ENCODE measurements at places on chromosomes 6 and 20. TPM values are rescaled to one million over a fixed set of nuclear protein-coding genes. Genes with fewer than 3 reads are reported as not detected.
A peak's percentile ranks its signal among the peaks of the same experiment; 100 is the strongest.

DNA sequence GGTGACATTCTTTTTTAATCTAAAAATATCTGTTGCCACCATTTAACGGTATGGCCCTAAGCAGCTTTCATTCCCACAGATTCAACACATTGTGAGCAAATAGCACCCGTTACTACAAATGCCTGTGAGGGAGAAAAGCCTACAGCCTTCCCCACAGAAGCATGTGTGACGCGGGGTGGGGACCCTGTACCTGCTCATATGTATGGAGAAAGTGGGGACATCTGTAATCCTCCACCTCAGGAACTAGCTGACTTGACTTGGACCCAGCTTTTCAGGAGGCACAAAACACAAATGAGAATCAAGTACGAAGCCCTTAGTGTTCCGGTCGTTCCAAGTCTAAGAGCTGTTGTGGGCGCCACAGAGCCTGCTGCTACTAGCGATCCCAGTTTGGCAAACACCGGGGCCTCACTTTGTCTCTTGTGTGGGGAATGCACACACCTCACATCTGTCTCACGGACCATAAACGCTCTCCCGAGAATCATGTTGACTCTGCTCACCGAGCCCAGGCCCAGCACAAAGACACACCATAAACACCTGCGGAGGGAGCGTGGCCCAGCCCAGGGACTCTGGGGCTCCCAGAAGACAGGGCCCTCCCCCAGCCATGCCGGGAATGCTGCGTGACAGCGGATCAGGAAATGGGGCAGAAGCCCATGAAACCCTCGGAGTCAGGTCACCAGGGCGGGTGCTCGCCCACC, 21.6 kb downstream of the DLL1 start:
- peaks cover 10% of the 10 kb centered on the region for H3K36me3 ChIP-seq
- H3K27ac ChIP-seq, result no peak overlapping the region
- DNase-seq, result no peak
- peaks cover 12% of the 10 kb centered on the region for H3K4me1 ChIP-seq
- no peaks in the 10 kb centered on the region for H3K27me3 ChIP-seq
- H3K4me3 ChIP-seq, result no peak overlapping the region

- no peak for DNase-seq
- H3K27me3 ChIP-seq, result peaks cover 4% of the 10 kb centered on the region
- H3K36me3 ChIP-seq, result peaks cover 22% of the 10 kb centered on the region
Observed at GRCh38 chr6:36683145-36683655, 4.7 kb downstream of the CDKN1A start.

GPR6 gene
- not detected for total RNA-seq

DNA sequence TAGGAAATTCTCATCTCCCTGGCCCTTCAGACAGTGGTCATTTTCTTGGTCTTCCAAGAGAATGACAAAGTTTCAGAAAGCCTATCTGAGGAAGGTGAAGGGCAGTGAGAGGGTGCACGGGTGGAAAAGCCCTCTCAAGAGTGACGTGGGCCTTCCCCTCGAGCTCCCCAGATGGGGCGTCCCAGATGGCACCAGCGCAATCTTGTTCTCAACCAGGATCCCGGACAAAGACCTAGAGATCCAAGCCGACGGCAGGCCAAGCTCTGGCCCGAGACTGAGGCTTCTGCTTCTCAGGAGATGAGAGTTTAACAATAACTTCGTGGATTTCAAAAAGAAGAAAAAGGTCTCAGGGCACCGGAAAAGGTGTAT, 797 bp upstream of the ZNF133 start:
- peak overlapping the region; percentile 99 for H3K27ac ChIP-seq
- peaks cover 30% of the 10 kb centered on the region for H3K27me3 ChIP-seq
- peaks cover 26% of the 10 kb centered on the region for H3K36me3 ChIP-seq
- H3K4me3 ChIP-seq, result peak overlapping the region; percentile 93
- H3K4me1 ChIP-seq, result peaks cover 15% of the 10 kb centered on the region
- no peak for DNase-seq

DNA sequence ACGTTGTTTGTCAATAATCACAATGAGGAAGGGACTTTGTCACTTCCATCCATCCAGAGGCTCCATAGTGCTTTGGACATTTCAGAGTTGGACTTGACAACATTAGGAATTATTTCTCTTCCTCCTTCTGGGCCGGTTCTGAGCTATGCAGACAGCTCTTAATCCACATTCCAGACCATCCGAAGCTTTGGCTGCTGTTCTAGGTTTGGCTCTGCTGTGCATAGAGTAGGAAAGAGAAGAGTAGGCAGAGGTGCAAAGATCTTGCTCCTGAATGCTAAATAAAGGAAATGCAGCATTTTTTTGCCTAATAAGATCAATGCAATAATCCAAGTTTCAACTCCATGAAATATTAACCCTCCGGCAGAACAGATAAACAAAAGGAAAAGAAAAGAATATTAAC, 251.8 kb upstream of the PRND start:
- peaks cover 8% of the 10 kb centered on the region for H3K27me3 ChIP-seq
- DNase-seq, result no peak
- no peak overlapping the region for H3K27ac ChIP-seq
- no peaks in the 10 kb centered on the region for H3K4me1 ChIP-seq

DNA sequence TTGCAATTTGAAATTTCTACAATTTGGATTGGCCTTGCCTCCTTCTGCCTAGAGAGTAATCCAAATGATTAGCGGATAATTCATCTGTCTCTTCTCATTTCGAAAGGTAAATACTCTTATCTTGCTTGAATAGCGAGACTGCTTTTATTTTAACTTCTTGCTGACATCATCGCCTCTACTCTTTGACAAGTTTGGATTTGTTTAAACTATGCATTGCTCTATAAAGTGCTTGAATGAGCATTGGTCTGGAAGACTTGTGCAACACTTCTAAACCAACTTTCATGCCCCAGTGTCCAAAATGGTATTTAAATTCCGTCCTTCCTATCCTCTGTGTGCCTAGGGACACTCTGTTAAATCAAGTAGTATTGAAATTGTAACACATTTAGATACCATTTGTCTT, 384.1 kb upstream of the SLC35B3 start:
- no peaks in the 10 kb centered on the region for H3K36me3 ChIP-seq
- H3K4me3 ChIP-seq, result no peak overlapping the region
- no peak for DNase-seq
- no peaks in the 10 kb centered on the region for H3K4me1 ChIP-seq

ACTL10 gene
- 4.1 TPM for total RNA-seq

DNA sequence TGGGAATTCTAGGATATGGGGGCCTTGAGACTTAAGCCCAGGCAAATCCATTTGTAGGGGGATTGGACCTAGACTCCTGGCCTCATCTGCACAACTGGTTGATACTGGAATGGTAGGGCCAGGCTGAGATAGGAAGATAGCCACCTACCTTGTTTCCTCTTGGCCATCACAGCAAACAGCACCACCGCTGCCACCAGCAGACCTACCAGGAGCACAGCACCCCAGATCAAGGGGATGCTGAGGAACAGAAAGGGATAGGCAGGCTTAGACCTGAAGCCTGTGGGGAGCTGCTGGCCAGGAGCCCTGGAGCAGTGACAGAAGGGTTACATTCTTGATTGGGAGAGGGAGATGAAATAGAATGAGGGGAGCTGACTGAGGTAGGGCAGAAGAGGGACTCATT, 3.5 kb downstream of the TREML1 start:
- H3K36me3 ChIP-seq, result peaks cover 7% of the 10 kb centered on the region
- no peak overlapping the region for H3K4me3 ChIP-seq
- no peaks in the 10 kb centered on the region for H3K27me3 ChIP-seq
- no peak for DNase-seq
- peaks cover 17% of the 10 kb centered on the region for H3K4me1 ChIP-seq

- H3K27ac ChIP-seq, result no peak overlapping the region
- no peak overlapping the region for H3K4me3 ChIP-seq
- peak; percentile 10 for DNase-seq
- no peaks in the 10 kb centered on the region for H3K4me1 ChIP-seq
- H3K27me3 ChIP-seq, result peaks cover 5% of the 10 kb centered on the region
- no peaks in the 10 kb centered on the region for H3K36me3 ChIP-seq
Observed at GRCh38 chr6:13194852-13195251, 133.5 kb downstream of the TBC1D7 start.

Measured in activated naive CD8-positive, alpha-beta T cell treated with anti-CD3 and anti-CD28 coated beads for 36 hours (primary cell).